ENCODE measurements at places on chromosomes 16 and 17.

DNA sequence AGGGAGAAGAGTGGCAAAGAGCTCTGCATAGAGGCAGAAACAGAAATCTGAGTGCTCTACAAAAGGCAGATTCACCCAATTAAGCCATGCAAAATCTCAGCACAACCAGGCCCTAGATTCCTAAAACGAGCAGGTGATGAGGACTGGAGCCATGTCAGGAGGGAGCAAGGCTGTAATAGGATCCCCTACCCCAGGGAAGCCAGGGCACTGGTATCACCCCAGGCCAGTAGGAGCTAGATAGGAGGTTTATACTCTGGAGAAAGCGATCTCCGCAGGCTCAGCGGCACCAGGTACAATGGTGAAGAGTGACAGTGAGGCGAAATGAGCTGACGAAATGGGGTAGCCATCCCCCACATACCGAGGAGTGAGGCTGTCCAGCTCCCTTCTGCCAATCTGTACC is 171.5 kb downstream of the PARN start:
- no peak for DNase-seq

DNA sequence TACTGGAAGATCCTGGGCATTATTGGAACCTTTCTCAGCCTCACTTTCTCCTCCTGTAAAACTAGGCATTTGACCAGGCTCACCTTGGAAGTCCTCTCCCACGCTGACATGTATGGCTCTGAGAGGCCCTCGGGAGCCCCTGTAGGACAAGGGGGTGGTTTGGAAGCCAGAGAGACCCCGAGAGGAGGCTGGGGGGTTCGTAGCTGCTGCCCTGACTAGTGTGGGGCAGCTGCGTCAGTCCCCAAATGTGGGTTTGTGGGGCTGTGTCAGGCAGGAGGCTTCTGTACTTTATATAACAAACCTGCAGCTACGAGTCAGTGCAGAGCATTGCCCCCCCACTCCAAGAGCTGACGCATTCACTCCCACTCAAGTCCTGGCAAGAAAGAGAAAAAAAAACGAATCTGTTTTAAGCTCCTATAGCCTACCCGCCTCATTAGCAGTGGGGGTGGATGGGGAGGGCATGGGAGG is 1.8 kb downstream of the CX3CL1 start:
- DNase-seq: no peak

DNA sequence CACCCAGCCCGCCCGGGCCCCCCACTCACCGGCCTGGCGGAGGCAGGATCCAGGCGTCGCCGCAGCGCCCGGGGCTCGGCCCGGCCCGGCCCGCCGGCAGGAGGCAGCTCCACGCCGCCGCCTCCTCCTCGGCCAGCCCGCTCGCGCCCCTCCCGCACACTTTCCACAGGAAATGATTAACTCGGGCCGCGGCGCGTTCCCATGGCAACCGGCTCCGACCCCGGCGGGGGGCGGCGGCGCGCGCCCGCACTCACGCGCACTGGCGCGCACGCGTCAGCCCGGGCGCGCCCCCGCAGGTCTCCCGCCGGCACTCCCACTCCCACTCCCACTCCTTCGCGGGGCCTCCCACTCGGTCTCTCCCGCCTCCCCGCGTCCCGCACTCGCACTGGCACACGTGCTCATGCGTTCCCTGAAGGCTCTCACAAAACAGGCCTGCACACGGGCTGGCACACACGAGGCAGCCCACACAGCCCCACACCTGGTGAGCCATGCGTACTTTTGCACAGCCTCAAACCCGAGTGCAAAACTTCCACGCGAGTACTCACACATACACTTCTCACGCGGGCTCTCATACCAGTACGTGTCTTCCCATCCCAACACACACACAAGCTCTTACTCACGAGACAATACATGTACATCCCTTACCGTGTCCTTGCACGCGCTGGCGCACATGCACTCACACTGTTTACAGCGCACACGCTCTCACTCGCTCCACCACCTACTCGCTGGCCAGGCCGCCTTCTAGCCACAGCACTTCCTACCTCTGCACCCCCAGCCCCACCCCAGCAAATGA is at the start of gene KIFC3:
Gene KIFC3 (minus strand): TSS at position 151 of the 793 bp plus-strand sequence. CDS start 4,248 bp downstream, outside the sequence.
- DNase-seq: peak; percentile 36

GRCh38 chr16:83926726-83927397 is 26.2 kb upstream of the OSGIN1 start:
- DNase-seq: peak; percentile 10

- no peak for DNase-seq
Observed at GRCh38 chr16:67404740-67405226, 11.5 kb upstream of the TPPP3 start.

- DNase-seq: peak; percentile 65
Observed at GRCh38 chr17:77420804-77421629, 280.2 kb downstream of the SEC14L1 start.

DNA sequence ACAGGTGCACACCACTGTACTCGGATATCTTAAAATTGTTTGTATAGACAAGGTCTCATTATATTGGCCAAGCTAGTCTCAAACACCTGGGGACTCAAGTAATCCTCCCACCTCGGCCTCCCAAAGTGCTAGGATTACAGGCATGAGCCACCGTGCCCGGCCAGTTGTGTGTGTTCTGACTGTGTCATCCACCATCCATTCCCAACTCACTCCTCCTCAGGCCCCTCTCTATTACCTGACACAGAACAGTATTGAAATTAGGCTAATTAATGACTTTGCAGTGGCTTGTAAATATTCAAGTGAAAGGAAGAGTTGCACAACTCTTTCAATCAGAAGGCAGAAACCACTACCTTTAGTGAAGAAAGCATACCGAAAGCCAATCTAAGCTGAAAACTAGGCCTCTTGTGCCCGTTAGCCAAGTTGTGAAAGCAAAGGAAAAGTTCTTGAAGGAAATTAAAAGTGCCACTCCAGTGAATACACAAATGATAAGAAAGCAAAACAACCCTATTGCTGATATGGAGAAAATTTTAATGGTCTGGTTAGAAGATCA is 28.7 kb downstream of the GOSR1 start:
- DNase-seq: no peak

- no peak for DNase-seq
Observed at GRCh38 chr16:50261160-50261706, 5.1 kb upstream of the ADCY7 start.

DNA sequence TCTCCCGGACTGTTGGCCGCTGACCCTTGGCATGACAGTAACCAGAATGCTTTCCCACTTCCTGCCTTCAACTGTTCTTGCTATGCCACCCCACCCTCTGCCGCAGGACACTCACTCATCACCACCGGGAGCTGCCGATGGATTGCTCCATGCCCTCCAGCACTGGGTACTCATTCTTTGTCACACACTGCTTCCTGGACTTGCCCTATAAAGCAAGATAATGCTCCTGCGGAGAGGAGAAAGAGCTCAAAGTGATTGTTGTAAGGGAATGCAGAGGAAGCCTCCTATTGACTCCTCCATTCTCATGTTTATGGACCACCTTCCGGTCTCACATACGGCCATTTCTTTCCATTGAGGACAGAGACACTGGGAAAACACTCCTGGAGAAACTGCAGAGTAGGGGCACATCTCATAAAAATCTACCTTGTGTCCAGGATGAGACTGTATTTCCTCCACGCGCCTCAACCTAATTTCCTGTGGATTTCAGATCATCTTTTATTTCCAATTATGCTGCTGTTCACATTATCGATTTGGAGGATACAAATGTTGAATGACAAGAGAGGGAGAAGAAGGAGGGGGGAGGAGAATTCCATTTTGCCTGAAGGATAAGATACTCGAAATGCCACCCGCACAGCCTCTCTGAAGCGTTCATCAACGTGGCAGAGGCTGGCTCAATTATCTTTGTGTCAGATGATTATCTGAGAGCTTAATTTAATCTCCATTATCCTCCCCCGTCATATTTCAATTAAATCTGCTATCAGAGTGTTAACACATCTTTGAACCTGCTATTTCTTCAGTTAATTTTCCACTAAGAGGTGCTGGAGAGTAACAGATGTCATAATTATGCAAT is 486.1 kb upstream of the SALL1 start:
- no peak for DNase-seq

DNA sequence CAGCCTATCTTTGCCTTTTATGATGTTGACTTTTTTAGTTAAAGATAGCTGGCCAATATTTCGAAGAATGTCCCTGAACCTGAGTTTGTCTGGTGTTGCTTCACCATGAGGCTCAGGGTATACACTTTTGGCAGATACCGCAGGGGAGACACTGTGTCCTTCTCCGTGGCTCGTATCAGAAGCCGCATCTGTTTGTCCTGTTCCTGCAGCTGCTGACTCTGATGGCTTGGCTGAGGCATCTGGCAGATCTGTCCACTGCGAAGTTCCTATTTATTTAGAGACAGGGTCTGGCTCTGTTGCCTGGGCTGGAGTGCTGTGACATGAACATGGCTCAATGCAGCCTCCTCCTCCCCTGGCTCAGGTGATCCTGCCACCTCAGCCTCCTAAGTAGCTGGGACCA is 93.5 kb downstream of the CRISPLD2 start:
- no peak for DNase-seq

- DNase-seq: no peak
Observed at GRCh38 chr16:30619202-30619601, 9.0 kb upstream of the ZNF689 start.

GRCh38 chr16:88843256-88843655 is 13.5 kb downstream of the GALNS start:
- DNase-seq: no peak

GRCh38 chr16:31513126-31513525 is 4.9 kb upstream of the RUSF1 start:
- DNase-seq: no peak

DNA sequence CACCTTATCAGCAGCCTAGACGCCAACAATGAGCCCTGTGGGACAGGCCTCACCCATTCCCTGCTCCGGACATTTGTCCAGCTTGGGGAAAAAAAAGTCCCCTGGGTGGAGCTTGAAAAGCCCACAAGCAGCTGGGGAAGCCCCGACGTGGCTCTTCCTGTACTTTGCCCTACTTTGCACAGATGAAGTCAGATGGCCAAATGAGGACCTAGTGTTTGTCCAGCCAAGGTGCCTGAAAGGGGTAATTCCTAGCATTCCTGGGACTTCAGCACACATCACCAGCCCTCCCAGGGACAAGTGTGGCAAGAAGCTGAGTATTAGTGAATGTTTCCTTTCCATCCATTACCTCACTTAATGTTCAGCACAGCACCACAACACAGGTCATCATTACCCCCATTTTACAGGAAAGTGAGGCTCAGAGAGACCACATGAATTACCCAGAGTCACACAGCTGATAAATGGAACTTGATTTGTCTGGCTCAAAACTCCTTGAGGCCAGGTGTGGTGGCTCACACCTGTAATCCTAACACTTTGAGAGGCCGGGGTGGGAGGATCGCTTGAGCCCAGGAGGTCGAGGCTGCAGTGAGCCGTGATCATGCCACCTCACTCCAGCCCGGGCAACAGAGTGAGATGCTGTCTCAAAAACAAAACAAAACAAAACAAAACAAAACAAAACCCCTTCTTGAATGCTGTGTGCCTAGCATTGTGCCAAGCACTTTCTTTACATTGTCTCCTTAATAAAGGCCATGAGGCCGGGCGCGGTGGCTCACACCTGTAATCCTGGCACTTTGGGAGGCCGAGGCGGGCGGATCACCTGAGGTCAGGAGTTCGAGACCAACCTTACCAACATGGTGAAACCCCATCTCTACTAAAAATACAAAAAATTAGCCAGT is 19.9 kb upstream of the PLLP start:
- DNase-seq: no peak

GRCh38 chr17:17466511-17466910 is 10.3 kb upstream of the MED9 start:
- DNase-seq: no peak

GRCh38 chr17:4163951-4164350 is 21.0 kb downstream of the CYB5D2 start:
- DNase-seq: no peak

- no peak for DNase-seq
Observed at GRCh38 chr16:54284319-54284930, 2.2 kb downstream of the IRX3 start.

- DNase-seq: no peak
Observed at GRCh38 chr16:10616756-10617640, 36.6 kb upstream of the EMP2 start.

GRCh38 chr16:22318690-22319358 is 21.6 kb downstream of the POLR3E start:
- DNase-seq: peak; percentile 40

GRCh38 chr16:21159281-21159951 is 942 bp downstream of the LDAF1 start:
- peak; percentile 12 for DNase-seq

DNA sequence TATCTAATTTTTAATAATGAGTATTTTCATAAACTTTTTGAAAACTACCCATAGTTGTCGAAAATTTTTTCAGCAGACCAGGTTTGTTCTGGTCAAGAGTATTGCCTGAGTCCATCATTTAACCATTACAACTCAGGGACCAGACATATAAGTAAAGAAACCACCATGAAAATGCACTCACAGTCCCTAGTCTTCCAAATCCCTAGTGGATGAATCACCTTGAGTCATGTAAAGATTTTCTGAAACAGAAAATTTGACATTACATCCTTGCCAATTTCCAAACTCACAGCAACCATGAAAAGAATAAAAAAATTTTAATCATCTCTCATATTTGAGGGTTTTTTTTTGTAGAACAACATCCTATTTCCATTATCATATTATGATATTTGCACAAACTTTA is 1337.5 kb upstream of the CDH8 start:
- no peak for DNase-seq

GRCh38 chr16:65658349-65658748 is 536.5 kb upstream of the CDH11 start:
- DNase-seq: no peak

DNA sequence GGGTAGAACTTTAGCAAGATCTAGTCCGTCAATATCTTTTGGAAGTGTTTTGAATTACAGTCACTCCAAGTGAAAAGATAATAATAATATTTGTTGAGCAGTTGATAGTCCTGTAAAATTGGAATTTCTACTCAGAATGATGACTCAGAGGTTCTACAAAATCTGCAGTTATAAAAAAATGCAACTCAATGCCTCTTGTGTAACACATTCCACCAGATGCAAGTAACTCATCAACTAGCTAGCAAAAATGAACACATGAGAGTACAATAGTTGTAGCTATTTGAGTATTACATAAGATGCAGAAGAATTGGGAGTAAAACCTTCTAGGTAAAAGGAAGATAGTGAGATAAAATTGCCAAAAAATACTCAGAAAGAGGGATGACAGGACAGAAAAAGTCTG is 177.2 kb downstream of the CDH8 start:
- DNase-seq: no peak

- DNase-seq: no peak
Observed at GRCh38 chr17:2084766-2085647, 30.1 kb downstream of the HIC1 start.

DNA sequence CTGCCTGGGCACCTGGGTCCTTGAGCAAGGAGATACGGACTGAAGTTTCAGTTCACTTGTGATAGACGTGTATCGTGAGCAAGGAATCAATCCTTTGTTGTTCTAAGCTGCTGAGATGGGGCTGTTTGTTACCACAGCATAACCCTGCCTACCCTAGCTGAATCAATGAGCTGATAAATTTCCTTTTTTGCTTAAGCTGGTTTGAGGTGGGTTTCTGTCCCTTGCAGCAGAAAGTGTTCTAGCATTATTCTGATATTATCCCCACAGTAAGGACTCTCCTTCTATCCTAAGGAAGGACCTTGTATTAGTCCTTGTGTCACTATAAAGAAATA is 51.5 kb downstream of the IL21R start:
- DNase-seq: no peak

- DNase-seq: no peak
Observed at GRCh38 chr16:85529489-85530369, 83.4 kb upstream of the GSE1 start.
